Stimulated activated CD4-positive, alpha-beta T cell treated with anti-CD3 and anti-CD28 coated beads, Interleukin-1b, Interleukin-23, amount 100 ng/mL, for 1 hour (primary cell): ENCODE measurements at places on chromosomes 4 and X.

GRCh38 chr4:174580597-174580996 lies 58.3 kb upstream of the HPGD start:
- DNase-seq, result no peak

GRCh38 chrX:129996120-129996519 lies 13.7 kb downstream of the BCORL1 start:
- DNase-seq, result no peak

GRCh38 chr4:17867276-17867675 lies 56.5 kb downstream of the NCAPG start:
- no peak for DNase-seq

DNA sequence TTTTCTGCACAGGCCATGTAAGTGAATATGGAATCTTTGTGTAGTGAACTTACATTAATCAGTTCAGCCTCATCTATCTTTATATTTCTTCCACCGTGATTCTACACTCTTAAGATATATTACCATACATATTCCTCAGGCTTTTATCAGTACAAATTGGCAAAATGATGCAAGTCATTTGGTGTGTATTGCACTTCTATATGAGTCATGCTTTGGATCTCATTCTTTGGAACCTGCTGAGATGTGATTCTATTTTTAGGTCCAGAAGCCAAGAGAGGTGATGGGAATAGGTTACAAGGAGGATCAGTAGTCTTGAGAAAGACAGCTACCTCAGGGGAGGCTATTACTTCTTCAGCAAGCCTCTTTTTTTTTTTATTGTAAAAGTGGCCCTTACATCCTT lies 204.4 kb downstream of the ZNF330 start:
- no peak for DNase-seq

- DNase-seq, result no peak
Measured at GRCh38 chr4:161167539-161167938, 996.3 kb downstream of the FSTL5 start.

- DNase-seq, result no peak
Measured at GRCh38 chr4:22093126-22093525, 144.6 kb upstream of the KCNIP4 start.

DNA sequence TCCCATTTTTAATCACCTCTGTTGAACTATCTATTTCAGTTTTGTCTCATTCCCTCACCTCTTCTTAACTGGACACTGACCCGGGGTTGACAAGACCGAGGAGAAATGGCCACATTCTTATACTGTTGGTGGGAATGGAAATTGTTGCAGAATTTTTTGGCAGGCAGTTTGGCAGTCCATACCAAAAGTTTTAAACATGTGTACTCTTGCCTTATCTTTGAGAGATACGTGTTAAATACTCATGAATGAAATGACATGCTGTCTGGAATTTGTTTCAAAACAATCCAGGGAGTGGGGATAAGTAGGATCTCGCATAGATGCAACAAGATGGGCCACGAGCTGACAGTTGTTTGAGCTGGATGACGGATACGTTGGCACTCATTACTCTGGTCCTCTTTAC lies 12.1 kb downstream of the FGFBP1 start:
- no peak for DNase-seq

- no peak for DNase-seq
Measured at GRCh38 chr4:125801924-125802323, 487.2 kb downstream of the FAT4 start.

DNA sequence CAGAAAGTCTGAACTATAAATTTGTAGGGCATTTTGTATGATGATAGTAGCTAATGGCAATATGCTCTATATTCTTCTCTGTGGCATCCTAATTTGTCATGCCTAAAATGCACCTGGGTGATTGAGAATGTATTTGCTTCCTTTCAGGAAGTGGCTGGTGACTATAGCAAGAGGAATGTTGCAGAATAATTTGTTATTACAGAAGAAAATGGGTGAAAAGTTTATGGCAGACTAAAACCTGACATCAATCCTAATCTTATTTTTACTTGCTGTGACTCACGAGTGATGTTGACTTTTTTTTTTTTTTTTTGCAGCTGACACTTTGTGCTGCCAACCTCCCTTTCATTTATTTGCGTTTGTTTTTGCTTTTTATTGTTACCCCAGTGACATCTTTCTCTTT lies 141.1 kb downstream of the MSL3 start:
- no peak for DNase-seq

- DNase-seq, result no peak
Measured at GRCh38 chrX:88789825-88790224, 42.8 kb downstream of the CPXCR1 start.
